ENCODE measurements at places on chromosomes 16 and 17.

DNA sequence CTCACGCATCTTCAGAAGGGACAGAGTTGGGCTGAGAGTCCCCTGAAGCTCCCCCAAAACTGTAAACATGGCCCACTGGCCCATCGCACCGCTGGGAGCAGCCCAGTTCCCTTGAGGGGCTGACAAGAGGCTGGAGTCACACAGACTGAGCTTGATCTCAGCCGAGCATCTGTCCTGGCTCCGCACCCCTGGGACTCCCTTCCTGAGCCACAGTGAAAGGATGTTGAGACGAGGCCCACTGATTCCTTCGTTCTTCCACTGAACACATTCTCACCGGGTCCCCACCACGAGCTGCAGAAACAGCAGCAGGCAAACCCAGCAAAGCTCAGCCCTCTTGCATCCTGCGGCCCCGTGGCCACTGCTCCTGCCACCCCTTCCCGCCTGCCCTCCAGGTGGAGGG is 145.9 kb upstream of the CIBAR2 start:
- DNase-seq: no peak

GRCh38 chr17:61639818-61640217 is 48.8 kb upstream of the NACA2 start:
- DNase-seq: no peak

DNA sequence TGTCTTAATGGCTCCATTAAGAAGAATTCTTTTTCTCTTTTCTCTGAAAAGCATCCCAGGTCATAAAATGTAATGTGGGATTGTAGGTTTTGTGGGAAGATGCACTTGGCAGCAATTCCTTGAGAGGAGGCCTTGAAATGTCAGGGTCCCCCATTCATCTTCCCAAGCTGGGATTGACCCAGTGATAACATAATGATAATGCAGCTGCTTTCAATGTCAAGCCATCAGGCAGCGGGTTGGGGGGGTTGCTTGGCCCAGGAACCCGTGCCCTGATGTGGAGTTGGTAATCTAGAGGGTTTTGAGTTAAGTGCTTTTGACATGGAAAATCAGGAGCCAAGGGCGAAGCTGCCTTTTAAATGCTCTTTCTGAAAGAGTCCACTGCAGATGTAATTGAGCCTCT is 484.0 kb downstream of the WWOX start:
- no peak for DNase-seq

GRCh38 chr16:379183-379960 is 2.4 kb downstream of the PGAP6 start:
- DNase-seq: no peak

- DNase-seq: no peak
Observed at GRCh38 chr16:66390346-66391108, 24.0 kb downstream of the CDH5 start.

- DNase-seq: no peak
Observed at GRCh38 chr16:73036074-73036826, 11.7 kb downstream of the ZFHX3 start.
